Activated naive CD8-positive, alpha-beta T cell treated with anti-CD3 and anti-CD28 coated beads, Interleukin-2, amount 10 ng/mL, durations not matched to agents 7 days and 5 days (primary cell): ENCODE measurements at places on chromosomes 2 and 18.

DNA sequence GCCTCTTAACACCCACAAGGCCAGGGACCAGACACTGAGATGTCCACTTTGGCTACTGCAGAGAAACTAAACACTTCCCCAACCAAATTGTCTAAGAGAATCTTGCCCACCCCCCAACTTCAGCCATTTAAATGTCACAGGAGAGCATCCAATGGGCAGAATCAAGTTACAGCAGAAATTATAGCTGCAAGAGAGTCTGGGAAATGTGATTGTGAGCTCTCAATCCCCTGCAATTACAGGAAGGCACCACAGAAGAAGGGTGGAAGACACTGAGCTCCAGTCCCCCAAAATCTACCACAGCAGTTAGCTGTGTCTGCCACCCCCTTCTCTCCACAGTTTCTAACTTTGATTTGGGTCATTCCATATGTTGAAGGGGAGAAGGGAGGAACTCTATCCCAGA lies 103.5 kb upstream of the ATL2 start:
- no peak for DNase-seq

DNA sequence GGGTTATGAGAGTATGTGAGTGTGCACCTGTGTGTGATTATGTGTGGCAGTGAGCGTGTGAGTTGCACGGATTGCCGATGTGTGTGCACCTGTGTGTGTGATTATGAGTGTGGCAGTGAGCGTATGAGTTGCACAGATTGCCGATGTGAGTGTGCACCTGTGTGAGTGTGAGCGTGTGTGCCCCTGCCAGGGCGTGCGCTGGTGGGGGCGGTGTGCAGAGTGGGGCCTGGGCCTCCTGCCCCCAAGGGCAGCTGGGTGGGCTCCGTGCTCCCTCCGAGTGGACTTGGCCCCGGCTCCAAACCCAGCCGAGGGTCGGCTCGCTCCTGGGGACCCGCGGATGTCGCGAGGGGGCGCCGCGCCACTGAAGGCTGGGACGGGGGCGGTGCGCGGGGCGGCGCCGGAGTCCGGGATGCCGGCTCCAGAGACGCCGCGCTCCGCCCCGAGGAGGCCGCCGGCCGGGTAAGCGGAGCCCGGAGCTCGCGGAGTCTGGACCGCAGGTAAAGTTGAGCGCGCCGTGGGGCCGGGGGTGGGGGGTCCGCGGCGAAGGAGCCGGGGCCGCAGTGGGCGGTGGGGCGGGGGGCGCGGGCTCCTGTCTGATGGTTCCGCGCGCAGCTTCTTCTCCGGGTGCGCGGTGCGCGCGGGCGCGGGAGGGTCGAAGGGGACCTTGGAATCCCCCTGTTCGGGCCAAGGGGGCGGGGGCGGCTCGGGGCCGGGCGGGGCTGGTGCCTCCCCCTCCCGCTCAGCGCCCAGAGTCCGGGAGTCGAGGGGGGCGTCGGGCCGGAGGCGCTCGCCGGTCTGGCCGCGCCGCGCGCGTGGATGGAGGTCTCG lies at the start of gene KCNG2:
Gene KCNG2, plus strand, starts transcription at position 421 of the 828 bp plus-strand sequence. CDS start 65,730 bp downstream, outside the sequence.
- peak; percentile 58 for DNase-seq

DNA sequence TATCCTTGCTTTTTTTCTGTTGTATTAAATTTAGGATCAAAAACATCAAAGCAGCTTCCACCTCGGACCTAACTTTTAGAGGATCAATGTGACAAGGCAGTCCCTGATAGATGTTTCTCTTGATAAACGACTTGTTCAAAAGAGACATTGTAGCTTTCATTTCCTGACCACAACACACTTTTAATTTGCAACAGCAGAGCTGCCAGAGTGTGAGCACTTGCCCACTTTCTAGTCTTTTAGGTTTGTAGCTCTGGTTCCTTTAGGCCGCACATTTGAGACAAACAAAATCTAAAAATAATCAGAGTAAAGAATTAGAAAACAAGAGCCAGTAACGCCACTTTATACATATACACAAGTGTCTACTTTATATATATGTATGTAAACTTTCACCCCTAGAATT lies 3.1 kb downstream of the FIGN start:
- no peak for DNase-seq

DNA sequence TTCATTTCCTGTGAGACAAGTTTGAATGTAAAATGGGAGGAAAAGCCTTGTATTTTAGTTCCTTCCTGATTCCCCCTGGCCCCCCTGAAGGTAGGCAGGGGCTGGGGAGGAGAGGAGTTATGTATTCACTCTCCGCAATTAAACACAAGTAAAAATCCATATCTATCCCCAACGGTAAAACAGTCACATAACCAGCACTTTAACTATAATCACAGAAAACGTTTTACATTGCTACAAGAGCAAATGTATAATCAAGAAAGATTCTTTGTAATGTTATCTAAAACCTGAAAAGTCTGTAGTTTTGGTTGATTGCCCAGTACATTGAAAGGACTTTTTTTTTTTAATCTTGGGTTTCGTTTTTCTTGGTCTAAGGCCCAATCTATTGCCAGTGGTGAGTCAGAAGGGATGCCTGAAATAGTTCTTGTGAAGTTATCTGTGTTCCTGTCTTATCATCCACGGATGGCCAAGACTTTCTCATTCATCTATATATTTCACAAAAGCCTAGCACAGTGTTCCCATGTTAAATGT lies 34.5 kb upstream of the CCNYL1 start:
- no peak for DNase-seq

GRCh38 chr2:128580988-128581848 lies 262.6 kb upstream of the HS6ST1 start:
- DNase-seq, result no peak

GRCh38 chr18:39380186-39380725 lies 1814.7 kb upstream of the CELF4 start:
- no peak for DNase-seq

- DNase-seq, result peak; percentile 58
Measured at GRCh38 chr2:38947241-38948239, 57.9 kb downstream of the ARHGEF33 start.

GRCh38 chr18:5543036-5543680 lies 639 bp downstream of the EPB41L3 start:
- peak; percentile 30 for DNase-seq

GRCh38 chr2:11669454-11670291 lies at the start of gene NTSR2:
TSS of gene NTSR2 (minus strand) at chr2:11670195. CDS start at chr2:11670129, 66 bp downstream.
- peak; percentile 73 for DNase-seq

DNA sequence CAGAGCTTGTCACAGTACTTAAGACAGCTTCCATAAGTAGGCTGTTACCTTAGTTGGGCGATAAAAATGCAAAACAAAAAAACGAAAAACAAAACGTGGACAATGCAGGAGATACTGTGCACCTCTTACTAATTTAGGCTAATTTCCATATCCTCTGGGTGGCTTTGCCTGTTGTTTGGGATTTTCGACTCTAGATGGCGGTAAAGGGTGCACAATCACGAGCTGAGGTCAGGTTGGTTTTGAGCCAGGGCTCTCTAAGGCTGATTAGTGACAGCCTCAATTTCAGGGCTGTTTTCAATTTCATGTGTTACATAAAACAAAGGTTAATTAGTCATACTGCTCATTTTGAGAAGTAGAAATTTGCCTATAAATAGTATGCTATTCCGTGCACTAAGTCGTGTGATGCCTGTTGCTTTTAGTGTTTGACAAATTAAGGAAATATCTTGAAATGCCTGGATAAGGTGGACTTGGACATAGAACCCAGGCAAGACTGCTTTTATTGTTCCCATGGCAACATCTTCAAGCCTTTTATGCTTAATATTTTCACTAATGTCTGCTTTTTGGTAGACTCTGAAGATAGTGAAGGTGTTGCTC lies 493.1 kb downstream of the SOCS6 start:
- peak; percentile 37 for DNase-seq

- DNase-seq, result no peak
Measured at GRCh38 chr2:85922199-85922598, 33.4 kb upstream of the ST3GAL5 start.

DNA sequence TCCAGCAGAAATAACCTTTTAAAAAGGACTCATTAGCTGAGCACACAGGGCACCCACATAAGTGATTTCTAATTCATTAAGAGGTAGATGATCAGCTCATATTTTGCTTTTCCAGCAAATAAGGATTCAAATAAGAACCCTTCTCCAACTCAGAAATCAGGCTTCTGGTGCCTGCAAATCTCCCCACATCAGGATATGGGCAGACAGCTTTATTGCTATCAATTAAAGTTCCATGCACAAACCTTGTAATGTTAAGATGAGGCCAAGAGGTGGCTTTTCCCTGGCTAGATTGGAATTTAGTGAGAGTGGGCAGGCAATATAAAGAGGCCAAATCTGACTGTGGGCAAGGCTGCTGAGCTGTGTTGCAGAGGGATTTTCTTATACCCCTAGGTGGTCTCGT lies 193.6 kb downstream of the SH3RF3 start:
- no peak for DNase-seq

DNA sequence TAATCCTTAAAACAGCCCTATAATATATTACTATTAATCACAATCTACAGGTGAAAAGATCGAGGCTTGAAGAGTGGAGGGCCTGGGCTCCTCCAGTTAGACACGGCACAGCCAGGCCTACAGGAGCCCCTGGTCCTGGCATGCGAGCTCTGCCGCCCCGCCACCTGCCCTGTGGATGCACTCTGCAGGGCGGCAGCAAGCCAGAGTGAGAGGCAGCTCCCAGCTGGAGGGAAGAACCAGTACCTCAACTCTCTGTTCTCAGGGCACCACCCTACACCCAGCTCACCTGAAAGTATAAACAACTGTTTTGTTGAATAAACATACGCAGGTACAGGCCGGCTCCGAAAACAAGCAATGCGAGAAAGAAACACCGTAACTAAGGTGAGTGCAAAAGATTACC lies 34.6 kb downstream of the EIPR1 start:
- DNase-seq, result no peak

DNA sequence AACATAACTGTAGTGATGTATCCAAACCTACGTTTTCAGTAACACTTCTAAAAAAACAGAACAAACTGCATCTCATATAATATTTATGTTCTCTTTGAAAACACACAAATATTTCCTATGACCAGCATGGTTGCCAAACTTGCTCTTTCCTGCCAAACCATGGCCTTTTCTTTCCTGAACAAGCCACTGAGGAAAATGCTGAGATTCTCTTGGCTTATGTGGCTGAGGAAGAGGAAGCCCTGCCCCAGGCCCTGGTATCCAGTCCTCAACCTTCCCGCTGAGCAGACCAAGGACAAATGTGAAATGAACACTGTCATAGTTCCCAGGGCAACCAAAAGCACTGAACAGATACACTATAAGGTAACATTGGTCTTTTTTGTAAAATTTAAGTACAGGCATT lies 35.9 kb upstream of the NARS1 start:
- no peak for DNase-seq

DNA sequence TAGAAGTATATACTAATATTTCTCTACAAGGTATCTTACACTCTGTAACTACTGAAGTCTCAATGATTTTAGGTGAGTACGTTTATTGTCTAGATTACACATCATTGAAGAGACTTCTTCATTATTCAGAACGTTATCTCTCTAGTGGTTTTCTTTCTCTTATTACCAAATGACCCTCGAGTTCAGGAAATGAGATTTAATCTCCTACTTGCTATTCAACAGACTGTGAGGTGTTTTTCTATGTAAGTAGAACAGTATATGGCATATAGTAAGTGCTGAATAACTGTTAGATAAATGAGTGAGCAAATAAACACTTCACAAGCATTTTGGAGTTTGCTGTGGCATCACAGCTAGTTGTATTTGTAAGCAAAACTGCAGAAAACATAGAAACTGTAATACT lies 947.2 kb upstream of the SLC39A10 start:
- DNase-seq, result no peak

DNA sequence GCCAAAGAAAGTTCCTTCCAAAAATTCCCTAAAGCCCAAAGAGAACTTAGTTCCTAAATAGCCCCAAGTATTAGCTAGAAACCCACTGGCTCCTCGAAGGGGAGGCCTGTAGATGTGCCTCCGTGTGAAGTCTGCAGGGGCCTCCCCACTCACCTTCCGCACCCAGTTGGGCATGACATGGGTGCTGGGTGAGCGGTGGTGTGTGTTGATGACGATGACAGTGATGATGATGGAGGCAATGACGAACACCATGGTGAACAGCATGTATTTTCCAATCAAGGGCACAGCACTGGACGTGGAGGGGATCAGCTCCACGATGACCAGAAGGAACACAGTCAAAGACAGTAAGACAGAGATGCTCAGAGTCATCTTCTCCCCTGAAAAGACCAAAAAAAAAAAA lies 14.5 kb downstream of the CHRNA1 start:
- DNase-seq, result no peak

DNA sequence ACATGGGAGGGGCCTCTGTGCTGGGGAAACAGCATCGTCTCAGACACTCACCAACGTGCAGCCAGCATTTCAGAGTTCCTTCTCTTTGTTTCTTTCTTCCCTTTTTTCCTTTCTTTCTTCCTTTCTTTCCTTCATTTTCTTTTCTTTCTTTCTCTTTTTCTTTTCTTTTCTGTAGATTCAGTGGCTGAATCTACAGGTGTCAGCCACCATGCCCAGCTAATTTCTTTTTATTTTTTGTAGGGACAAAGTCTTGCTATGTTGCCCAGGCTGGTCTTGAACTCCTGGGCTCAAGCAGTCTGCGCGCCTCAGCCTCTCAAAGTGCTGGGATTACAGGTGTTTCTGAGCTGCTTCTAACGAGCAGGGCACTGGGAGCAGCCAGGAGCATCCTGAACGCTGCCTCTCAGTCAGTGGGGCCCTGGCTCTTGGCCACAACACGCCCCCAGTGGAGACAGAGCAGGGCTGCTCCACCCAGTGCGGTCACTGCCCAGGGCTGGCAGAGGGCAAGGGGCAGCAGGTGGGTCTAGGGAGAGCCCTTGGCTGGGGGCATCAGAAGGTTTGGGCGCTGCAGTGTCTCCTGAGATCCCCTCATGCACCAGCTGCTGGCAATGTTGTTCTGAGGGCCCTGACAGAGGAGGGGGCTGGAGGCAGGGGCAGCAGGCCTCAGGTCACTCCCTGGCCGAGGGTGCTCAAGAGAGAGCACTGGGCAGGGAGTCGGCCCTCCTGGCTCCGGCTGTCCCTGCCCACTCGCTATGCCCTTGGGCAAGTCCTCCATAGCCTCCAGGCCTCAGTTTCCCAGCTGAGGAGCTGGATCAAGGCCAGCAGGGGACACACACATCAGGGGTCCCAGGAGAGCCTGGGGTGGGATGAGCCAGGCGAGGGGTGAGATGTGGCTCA lies 4.7 kb upstream of the KLHL30 start:
- no peak for DNase-seq

GRCh38 chr2:28631514-28632206 lies 120.0 kb upstream of the PPP1CB start:
- no peak for DNase-seq

DNA sequence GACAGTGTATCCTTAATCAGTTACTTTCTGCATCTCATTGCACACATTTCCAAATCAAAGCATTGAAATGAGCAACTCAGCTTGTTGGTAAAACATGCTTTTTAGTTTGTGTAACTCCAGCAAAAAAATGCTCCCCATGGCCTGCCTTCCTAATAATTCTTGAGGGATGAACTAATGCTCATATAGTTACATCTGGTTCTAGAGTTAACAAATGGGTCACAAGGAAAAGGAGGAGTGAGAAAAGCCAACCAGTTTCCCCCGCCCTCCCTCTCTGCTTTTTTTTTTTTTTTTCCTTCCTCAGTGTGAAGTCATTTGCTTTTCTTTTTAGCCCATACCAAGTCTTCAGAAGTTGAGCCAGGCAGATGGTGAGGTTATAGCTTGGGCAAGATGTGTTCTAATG lies 231.7 kb downstream of the MTX2 start:
- no peak for DNase-seq

GRCh38 chr2:46967990-46968647 lies 52.5 kb upstream of the MCFD2 start:
- no peak for DNase-seq

GRCh38 chr2:168529054-168529833 lies 73.2 kb downstream of the CERS6 start:
- DNase-seq, result no peak
